HEK293T (cell line): ENCODE measurements at places on chromosomes 3 and 15.
A peak's percentile ranks its signal among the peaks of the same experiment; 100 is the strongest.

GRCh38 chr3:138289701-138290100 is 40.0 kb downstream of the NME9 start:
- DNase-seq, result no peak

DNA sequence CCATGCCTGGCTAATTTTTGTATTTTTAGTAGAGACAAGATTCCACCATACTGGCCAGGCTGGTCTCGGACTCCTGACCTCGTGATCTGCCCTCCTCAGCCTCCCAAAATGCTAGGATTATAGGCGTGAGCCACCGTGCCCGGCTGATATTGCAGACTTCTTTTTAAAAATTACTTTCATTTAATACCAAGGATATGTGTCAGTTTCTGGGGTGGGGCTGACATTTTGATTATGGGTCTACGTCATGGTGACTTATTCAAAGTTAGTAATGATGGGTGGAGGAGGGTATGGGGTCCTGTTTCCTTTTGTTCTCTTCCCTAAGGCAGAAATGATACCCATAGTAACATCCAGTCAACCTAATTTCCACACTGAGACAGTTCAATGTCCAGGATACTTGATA is 34.7 kb downstream of the GBE1 start:
- DNase-seq, result no peak

GRCh38 chr3:191889756-191890155 is 428.8 kb downstream of the PYDC2 start:
- DNase-seq, result no peak

DNA sequence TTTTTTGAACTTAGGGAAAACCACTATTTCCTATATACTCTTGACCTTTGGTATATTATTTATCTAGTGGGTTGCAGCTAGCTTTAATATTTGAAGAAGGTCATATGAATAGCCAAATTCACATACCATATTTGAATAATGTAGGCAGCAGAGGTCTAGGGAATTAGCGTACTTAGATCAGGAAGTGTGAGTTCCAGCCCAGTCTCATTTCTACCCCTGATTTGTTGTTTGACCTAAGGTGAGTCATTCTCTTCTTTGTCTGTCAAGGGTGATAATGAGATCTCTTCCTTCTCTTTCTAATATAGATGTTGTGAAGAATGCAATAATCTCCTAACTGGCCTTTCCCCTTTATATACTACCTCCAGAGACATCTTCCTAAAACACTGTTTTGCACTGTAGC is 36.6 kb upstream of the ZPLD1 start:
- DNase-seq, result no peak

GRCh38 chr3:141913150-141913811 is 36.8 kb downstream of the ATP1B3 start:
- peak; percentile 56 for DNase-seq

GRCh38 chr3:171948674-171949073 is 90.7 kb upstream of the FNDC3B start:
- no peak for DNase-seq

- no peak for DNase-seq
Measured at GRCh38 chr3:63240381-63240902, 37.7 kb upstream of the SYNPR start.

DNA sequence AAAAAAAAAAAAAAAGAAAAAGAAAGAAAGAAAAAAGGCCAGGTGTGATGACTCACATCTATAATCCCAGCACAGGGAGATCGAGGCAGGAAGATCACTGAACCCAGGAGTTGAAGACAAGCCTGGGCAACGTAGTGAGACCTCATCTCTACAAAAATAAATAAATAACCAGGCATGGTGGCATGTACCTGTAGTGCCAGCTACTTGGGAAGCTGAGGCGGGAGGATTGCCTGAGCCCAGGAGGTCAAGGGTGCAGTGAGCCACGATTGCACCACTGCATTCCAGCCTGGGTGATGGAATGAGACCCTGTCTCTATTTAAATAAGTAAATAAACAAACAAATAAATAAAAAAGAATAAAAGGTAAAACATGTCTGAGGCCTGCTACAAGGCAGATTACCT is 39.3 kb upstream of the LACTB start:
- no peak for DNase-seq

DNA sequence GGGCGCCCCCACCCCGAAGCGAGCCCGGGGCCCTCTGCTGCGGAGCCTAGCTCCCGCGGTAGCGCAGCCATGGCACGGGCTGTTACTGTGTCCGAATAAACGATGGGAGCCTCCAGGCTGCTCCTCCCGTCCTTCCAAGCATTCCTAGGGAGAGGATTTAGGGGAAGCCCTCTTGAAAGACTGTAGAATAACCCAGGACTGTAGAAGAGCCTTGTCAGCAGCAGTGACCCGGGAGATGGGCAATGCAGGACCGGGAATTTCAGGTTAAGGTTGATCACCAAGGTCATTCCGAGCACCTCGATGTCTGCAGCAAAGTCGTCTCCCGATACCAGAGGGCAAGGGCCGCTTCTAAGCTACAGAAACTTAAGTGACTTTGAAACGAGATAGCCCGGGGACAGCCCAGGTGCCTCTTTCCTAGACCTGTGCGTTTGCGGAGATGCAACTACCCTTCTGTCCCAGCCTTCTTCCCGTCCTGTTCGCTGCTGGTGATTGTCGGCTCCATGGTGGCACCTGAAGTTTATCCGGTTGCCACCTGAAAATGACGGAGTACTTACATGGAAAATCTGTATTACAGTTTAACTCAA is 753 bp upstream of the MYO5A start:
- no peak for DNase-seq

GRCh38 chr3:168622795-168623194 is 527.1 kb upstream of the GOLIM4 start:
- no peak for DNase-seq

DNA sequence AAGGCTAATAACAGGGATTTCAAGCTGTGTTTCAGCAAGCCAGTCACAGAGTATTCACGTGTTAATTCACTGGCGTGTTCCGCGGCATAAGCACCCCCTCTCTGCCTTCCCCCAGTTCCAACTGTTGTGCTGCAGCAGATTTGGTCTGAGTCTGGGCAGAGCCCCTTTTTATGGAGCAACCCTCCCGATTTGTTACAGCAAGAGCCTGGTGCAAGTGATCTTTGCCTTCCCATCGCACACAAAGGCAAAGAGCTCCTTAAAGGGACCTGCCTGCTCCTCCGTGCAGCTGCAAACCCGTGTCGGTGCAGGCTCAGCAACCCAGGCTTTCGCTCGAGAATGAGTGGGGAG is 170.5 kb downstream of the KCNAB1 start:
- DNase-seq, result no peak

GRCh38 chr3:123881771-123882170 is 2.4 kb downstream of the MYLK start:
- no peak for DNase-seq

DNA sequence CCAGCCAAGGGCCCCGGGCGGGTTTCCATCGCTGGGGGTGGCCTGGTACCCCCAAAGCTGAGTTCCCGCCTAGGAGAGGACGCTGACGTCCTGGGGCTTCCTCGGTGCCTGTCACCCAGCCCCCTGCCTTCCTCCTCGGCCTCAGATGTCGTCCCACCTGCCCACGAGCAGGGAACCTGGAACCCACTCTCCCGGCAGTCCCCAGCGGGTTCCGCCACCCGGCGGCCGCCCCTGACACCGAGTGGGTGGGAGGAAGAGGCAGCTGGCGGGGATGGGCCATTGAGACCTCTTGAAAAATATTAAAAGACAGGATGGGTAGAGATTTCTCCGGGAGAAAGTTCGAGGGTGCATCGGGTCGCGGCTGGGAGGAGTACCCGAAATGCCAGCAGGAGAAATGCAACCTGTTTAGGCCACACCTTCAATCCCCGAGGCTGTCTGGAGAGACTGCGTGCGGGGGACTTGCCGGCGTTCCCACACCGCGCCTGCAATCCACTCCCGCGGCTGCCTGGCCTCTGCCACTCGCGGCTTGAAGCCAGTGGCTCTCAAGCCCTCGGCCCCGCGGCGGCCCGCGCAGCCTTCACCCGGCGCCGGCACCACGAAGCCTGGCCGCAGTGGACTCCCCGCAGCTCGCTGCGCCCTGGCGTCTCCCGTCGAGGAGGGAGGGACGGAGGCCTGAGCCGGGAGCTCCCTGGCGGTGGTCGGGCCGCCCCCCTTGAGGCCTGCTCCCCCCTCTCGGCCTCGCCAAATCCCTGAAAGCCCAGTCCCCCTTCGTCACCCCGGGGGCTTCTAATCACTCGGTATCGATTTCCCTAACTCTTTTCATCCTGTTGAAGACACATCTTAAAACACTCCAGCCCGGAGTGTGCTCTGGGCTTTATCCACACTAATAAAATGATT is 8.6 kb upstream of the NR2F2 start:
- no peak for DNase-seq

- DNase-seq, result no peak
Measured at GRCh38 chr3:9129365-9129764, 120.1 kb downstream of the SRGAP3 start.

DNA sequence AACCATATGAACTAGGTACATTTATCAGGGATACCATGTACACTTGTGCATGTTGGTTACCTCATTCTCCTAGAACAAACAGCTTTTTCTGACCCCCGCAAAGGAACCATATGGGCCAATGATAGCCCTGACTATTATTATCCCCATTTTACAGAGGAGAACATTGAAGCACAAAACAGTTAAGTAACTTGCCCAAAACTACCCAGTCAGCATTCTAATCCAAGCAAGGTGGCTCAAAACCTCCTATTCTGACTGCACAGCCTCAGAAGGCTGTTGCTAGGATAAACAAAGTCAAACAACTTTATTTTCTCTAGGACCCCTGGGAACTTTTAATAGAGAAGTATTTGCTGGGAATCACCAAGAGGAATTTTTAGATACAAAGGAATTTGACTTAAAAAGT is 36.7 kb downstream of the CFAP44 start:
- DNase-seq, result no peak

- DNase-seq, result peak; percentile 17
Measured at GRCh38 chr15:52789601-52790168, 451 bp downstream of the ONECUT1 start.

- peak; percentile 48 for DNase-seq
Measured at GRCh38 chr15:32029409-32029861, 880 bp upstream of the CHRNA7 start.

- DNase-seq, result no peak
Measured at GRCh38 chr15:59444081-59444835, 6.3 kb downstream of the FAM81A start.

DNA sequence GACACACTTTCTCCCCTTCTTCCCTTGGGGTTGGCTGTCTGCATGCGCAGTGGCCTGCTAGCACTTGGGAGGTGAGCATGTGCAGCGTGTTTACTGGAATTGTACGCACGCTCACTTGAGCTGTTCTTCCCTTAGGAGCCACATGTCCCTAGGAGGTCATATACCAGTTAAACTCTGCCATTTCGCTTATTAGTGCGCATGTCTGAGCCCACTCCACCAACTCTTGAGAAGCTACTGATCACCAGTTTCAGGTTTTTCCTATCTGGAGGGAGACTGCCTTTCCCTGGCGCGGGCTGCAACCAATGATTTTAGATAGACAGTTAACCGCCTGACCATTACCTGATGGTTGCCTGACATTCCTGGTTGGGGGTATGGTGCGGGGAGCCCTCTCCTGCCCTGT is 47.6 kb upstream of the SPPL2A start:
- DNase-seq, result no peak

DNA sequence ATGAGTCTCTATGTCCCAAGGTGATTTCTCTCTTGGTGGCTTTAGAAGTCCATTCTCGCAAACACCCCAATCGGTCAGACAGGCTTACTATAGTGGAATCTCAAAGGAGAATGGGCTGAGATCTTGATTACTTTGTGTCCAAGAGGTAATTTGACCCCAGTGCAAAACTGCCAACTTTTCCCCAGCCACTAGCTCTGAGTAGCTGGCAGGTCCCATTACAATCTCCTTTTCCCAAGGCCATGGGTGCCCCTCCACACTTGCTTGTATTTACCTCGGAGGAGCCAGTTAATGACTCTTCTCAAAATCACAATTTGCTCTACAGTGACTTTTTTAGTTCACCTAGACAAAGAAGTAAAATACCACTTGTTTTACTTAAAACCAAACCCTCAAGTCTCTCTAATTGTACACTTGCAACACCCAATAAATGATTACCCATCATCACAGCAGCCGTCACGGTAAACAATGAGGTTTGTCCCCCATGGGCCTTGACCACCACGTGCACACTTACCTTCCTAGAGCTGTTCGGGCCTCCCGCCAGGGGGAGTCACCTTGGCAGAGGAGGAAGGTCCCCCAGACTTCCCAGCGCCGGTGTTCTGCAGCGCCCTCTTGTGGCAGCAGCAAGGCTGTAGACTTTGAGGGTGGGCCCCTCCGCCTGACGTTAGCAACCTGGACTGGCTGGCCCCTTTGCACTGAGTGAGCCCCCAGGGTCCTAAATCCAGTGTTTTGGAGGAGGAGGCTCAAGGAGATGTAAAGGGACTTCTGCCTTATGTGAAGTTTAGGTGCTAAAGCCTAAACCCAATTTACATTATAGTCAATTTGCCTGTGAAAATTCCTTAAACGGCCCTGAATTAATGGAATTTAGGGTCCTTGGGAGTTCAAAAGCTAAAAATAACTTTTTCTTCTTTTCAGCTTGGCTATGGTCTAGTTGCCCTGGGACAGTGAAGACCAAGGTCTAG is 18.7 kb upstream of the HDAC11 start:
- DNase-seq, result peak; percentile 83

DNA sequence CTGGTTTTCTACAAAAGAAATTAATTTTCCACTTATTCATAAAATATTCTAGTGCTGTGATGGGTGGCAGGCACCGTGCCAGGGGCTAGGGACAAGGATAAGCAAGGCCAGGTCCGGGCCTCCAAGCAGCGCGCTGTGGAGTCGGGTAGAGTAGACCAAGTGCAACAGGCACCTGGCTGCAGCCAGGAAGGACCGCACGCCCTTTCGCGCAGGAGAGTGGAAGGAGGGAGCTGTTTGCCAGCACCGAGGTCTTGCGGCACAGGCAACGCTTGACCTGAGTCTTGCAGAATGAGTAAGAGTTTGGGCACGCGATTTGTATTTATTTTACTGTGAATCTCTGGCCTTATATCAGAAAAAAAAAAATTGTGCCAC is at the start of gene CASR:
Gene CASR (plus strand): TSS at position 148 of the 372 bp plus-strand sequence. CDS start 70,522 bp downstream, outside the sequence.
- no peak for DNase-seq

- no peak for DNase-seq
Measured at GRCh38 chr3:172704001-172704400, 6.9 kb downstream of the NCEH1 start.

DNA sequence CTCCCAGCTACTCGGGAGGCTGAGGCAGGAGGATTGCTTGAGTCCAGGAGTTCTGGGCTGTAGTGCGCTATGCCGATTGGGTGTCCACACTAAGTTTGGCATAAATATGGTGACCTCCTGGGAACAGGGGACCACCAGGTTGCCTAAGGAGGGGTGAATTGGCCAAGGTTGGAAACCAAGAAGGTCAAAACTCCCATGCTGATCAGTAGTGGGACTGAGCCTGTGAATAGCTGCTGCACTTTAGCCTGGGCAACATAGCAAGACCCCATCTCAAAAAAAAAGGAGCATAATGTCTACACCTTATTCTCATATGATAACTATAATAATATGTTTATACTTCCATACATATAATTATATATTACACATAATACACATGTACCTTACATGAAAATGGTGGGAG is 6.1 kb upstream of the GLB1 start:
- no peak for DNase-seq

GRCh38 chr3:171526146-171526545 is 65.9 kb upstream of the TNIK start:
- DNase-seq, result no peak

GRCh38 chr15:35198197-35198596 is 113.1 kb upstream of the NANOGP8 start:
- no peak for DNase-seq
